ENCODE measurements at places on chromosomes 2 and 18.
A peak's percentile ranks its signal among the peaks of the same experiment; 100 is the strongest.

- peak; percentile 53 for DNase-seq
Observed at GRCh38 chr2:223995569-223995968, 38.3 kb downstream of the MRPL44 start.

DNA sequence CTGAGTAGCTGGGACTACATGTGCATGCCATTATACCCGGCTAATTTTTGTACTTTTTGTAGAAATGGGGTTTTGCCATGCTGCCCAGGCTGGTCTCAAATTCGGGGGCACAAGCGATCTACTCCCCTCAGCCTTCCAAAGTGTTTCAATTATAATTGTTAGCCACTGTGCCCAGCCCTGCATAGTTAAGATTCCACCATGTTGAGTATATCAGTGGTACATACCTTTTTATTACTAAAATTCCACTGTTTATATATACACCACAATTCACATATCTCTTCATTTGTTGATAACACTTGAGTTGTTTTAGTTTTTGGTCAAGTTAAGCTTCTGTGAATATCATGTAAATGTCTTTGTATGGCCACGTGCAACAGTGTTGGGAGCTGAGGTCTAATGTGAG is 12.8 kb upstream of the FMNL2 start:
- DNase-seq, result no peak

DNA sequence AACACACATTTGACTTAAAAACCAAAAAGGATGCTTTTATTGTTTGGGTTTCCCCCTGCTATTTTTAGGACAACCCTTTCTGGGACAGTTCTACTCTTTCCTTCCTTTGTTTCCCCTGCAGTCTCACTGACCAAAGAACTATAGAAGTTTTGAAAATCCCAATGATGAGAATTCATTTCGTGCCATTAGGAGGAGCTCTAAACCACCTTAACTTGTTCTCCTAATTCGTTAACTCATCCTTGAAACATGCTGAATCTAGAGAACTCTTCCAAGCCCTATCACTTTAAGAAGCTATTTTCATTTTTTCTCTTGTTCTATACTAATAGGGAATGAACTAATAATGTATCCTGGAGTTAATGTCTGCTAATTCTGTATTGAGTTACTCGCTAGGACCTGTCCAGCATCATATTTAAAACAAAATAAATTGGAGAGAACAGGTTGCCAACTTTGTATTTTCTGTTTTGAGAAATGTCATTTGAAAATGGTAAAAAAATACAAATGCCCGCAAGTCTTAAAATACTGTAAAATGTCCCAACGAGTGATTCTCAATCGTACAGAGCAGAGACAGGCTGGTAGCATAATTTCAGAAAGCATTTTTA is 62.9 kb downstream of the AFTPH start:
- DNase-seq, result peak; percentile 76

DNA sequence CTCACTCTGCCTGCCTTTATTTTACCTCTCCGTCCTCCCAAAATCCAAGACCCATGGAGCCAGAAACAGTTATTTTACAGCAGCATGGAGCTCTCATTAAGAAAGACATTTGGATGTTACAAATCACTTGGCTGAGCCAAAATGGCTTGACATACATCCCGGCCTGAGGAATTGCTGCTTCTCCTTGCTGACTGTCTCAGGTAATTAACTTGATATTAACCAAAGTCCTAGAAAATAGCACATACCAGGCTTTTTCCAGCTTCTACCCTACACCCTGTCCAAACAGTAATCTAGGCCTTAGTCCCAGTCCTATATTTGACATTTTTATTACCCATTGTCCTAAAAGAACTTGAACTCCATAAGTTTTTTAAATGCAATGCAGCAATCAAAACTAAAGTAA is 205.0 kb downstream of the TMX3 start:
- no peak for DNase-seq

DNA sequence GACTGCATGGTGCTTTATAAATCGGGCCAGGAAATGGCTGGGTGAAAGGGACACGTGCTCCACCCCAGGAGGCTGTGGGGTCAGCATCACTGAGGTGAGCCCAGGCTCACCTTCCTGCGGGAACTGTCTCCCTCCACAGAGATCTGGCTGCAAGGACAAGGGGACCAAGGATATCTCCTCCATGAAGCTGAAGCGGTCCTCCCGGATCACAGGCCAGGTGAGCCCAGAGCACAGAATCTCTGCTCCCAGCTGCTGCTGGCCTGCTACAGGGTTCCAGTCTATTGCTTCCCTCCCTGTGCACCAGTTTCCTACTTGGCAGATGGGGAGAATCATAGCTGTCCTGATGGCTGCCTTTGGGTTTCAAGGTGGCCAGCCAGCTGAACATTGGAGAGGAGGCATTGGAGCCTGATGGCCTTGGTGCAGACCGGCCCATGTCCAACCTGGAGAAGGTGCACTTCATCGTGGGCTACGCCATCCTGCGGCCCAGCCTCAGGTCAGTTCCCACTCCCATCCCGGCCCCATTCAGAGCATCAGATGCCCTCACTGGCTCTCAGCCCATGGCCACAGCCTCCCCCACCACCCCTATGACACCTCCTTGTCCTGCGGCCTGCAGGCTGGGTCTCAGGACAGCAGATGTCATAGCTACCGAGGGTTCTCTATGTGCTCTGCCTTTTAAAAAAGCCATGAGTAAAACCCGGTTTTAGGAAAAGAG is 33.7 kb upstream of the GPR17 start:
- no peak for DNase-seq

- DNase-seq, result peak; percentile 40
Observed at GRCh38 chr2:43070676-43071502, 155.5 kb downstream of the ZFP36L2 start.

DNA sequence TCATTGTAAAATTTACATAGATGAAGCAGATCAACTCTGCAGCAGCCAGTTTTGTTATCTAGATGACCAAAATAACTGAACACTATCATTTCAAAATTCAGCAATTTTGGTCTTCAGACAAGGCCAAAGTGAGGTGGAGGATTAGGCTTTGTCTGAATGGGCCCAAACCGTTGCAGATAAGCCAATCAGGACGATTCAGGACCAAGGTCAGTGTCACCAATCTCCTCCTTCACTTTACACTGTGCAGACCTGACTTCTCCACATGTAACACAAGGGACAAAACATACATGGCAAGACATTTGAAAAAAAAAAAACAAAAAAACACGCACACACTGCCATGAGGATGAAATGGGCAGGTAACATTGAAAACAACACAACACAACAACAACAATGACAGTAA is 211.2 kb downstream of the NAPG start:
- DNase-seq, result no peak

DNA sequence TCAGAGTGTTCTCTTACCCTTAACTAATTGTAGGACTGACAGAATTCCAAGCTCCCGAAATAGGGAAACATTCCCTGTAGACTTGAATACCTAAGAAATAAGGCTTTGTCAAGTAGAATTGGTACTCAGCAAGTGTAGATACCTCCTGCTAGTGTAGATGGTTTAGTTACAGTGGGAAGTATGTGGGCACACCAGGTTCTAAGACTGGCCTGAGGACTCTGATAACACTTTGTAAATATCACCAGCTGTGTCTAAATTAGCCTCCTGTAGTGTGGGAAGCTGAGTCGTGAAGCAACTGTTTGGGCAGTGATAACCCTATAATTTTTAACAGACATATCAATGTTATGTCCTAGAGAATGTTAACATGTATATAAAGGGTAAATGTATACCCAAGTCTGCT is 304.5 kb downstream of the SLC8A1 start:
- no peak for DNase-seq

DNA sequence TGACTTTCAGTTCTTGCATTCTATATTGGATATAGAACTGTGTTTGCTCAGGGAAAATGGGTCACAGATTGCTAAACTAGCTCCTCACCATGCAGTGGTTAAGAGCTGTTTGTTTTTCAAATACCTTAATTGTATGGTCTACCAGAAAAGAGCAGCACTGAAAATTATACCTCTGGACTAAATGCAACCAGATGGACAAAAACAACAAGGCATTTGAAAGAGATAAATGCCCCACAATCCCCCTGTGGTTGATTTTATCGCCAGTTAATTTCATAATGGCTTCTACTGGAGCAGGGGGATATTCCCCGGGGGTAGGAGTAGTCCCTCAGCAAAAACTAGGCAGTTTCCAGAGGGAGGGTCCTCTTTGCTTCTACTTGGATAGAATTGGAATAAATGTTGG is 267.9 kb upstream of the TNP1 start:
- DNase-seq, result no peak

DNA sequence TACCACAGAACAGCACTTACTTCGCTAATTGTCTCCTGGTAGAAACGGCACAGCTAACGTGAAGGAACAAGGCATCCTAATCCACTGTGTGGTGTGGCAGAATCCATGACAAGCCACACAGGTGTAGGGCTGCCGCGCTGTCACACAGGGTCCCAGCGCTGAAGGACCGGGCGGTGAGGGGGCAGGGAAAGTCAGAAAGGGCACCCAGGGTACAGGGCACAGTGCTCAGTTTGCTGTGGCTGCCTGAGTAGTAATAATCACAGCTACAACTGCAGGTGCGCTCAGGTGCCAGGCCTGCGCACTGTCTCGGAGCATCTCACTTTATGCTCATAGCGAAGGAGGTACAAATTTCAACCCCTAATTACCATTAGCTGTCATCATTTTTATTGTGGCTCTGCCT is 55.2 kb upstream of the CAB39 start:
- no peak for DNase-seq

GRCh38 chr2:68829749-68830148 is 41.4 kb downstream of the BMP10 start:
- DNase-seq, result no peak

DNA sequence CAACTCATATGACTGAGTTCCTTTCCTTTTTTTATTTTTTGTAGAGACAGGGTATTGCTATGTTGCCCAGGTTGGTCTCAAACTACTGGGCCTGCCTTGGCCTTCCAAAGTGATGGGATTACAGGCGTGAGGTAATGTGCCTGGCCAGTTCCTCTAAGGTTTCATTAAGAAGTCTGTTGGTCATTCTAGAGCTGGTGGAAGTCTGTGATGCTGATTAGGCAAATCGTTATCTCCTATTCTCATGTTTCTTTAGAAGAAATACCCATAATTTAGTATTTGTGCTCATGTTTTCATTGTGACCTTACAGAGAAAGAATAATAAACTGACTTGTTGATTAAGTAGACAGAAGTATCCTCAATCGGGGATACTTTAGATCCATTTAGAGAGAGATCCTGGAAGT is 106.1 kb upstream of the SP3 start:
- no peak for DNase-seq

- no peak for DNase-seq
Observed at GRCh38 chr2:237698358-237698694, 70.9 kb downstream of the LRRFIP1 start.

DNA sequence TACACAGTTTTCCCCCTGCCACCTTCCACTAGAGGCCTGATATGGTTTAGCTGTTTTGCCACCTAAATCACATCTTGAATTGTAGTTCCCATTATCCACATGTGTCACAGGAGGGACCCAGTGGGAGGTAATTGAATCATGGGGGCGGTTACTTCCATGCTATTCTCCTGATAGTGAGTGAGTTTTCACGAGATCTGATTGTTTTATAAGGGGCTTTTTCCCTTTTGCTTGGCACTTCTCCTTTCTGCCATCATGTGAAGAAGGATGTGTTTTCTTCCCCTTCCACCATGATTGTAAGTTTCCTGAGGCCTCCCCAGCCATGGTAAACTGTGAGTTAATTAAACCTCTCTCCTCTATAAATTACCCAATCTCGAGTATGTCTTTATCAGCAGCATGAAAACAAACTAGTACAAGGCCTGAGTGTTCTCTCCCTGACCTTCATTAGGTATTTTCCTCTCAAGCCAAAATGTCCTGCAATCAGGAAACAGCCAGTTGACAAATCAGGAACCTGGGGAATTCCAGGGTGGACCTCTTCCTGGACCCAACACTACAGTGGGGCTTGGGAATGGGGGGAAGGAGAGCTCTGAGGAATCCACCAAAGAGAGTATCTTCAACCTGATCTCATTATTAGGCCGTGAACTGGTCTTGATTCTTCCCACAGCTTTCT is 129.9 kb downstream of the TXNL1 start:
- no peak for DNase-seq

GRCh38 chr2:172398440-172398839 is 28.9 kb upstream of the ITGA6 start:
- no peak for DNase-seq

DNA sequence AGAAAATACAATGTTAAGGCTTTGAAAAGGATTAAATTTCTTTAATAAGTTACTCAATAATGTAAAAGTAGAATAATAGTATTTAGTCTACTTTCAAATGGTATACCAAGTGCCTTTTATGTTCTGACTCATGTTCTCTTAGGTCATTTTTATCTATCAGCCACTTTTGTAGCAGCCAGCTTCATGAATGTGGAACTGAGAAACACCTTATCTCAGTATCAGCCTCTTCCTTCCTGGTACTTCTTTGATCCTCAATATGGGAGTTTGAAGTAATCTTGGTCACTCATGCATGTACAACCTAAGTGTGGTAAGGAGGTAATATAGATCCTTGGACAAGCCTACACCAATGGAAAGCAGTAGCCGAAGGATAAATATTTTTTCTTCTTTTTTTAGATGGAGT is 180.4 kb upstream of the NRXN1 start:
- no peak for DNase-seq

- DNase-seq, result no peak
Observed at GRCh38 chr2:96685577-96686459, 43.3 kb downstream of the FER1L5 start.

GRCh38 chr2:210363876-210364275 is 48.9 kb upstream of the MYL1 start:
- DNase-seq, result no peak

DNA sequence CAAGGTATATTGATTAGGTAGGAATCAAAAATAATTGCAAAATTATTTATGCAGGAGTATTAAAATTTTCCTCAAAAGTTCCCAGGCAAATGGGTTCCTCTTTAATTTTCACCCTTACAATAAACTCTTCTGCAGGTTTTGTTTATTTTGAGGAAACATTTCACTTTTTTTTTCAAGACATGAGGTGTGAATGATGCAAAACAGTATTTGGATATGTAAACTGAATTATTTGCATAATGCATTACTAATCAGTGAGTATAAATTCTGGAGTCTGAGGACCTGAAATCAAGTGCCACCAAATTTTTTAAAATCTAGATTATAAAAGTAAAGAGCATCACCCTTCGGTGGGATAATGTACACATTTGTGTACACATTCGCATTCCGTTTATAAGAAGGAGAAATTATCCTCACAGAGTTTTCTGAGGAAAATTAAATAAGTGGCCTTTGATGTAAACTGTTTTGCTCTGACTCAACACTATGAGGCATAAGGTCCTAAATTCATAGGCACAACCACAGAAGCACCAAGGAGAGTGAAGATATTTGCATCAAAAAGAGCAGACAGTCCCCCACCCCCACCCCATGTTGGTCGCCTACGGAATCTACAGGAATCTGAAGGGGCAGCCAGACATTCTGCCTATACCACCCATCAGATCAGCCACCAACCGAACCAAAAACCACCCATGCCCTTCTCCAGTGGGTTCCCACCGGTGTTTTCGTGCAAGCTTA is 33.1 kb downstream of the BCL11A start:
- no peak for DNase-seq

- DNase-seq, result no peak
Observed at GRCh38 chr2:128790541-128791001, 471.9 kb upstream of the HS6ST1 start.

DNA sequence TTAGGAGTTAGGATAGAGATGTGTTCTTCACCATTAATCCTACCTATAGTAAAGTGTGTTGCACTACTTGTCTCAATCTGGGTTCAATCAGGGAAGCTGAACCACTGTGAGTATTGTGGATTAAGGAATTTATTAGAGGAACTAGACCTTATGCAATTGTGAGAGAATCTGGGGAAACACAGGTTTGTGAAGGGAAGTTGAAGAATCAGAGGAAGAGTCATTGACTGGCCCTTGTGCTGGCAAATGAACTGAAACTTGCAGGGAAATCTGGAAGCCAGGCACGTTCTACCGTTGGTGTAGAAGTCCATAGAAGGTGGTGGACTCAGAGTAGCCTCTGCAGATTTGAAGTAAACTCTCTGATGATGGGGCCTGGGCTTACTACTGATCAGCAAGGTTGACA is 44.7 kb upstream of the HK2 start:
- no peak for DNase-seq

Measured in AG08395 (cell line).